Renal cortex interstitium (tissue), 15 donors: ENCODE measurements at places on chromosomes 2 and 18. TPM values are rescaled to one million over a fixed set of nuclear protein-coding genes. Genes with fewer than 3 reads are reported as not detected.

GRCh38 chr2:46720592-46721185 lies 194.9 kb downstream of the MCFD2 start:
- DNase-seq: no peak

- DNase-seq: no peak
These were observed 8.9 kb downstream of the ARHGEF4 start for GRCh38 chr2:130845505-130846085.

- DNase-seq: no peak
These were observed 360.7 kb upstream of the CWC22 start for GRCh38 chr2:180367815-180368214.

GRCh38 chr2:69973335-69973735 lies 11.9 kb upstream of the ASPRV1 start:
- DNase-seq: no peak

DNA sequence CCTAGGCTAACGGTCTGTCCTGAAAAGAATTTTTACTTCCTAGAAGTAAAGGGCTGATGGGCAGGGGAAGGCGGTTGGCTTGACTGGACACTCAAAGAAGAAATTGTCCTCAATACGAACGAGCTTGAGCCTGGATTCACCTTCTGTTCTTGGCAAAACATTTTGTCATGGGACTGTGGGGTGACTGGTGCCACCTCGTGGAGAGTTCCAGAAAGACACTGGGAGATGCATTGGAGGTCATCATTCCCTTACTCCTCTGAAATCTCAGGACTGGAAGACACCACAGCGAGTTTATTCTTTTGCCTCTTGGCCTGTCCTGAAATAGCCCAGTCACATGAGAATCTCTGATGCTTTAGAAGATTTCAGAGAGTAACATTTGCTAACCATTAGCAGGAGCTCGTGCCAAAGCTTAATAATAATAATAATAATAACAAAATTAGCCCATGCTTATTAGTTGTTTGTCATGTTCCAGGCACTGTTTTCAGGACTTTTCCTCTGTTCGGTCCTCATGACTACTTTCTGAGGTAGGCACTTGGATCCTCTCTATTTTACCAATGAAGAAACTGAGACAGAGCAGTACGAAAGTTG lies 44.5 kb downstream of the TMEM182 start:
- DNase-seq: peak; percentile 57

- no peak for DNase-seq
These were observed 50.6 kb downstream of the ALPK2 start for GRCh38 chr18:58578321-58578720.

Gene IL36A
- not detected for polyA plus RNA-seq
